ENCODE measurements at places on chromosomes 3 and 15.

- DNase-seq = no peak
These were observed 35.5 kb downstream of the LEO1 start for GRCh38 chr15:51936105-51936478.

GRCh38 chr3:12966847-12967605 is 106.2 kb downstream of the IQSEC1 start:
- DNase-seq = no peak

GRCh38 chr3:154188846-154189245 is 67.7 kb downstream of the ARHGEF26 start:
- DNase-seq = no peak

- DNase-seq = no peak
These were observed 427.0 kb upstream of the RBMS3 start for GRCh38 chr3:28853830-28854229.

DNA sequence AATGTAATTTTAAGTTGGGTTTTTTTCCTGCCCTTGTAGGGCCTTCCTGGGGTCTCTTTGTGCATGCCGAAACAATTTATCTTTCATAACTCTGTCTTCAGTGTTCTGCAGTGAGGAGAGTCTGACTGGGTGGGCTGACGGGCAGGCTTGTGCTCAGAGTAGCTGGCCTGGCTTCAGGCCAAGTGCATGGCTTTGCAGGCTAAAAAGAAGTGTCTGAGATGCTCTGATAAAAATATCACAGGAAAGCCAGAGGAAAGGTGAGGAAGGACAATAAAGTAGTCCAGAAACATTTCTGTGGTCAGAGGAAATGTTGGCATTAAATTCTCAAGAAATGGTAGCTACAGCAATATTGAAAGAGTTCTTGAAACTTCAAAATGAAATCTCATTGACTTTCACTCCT is 25.5 kb downstream of the ST3GAL6 start:
- DNase-seq = no peak

- no peak for DNase-seq
These were observed 13.5 kb downstream of the PPP4R2 start for GRCh38 chr3:73010158-73010557.

DNA sequence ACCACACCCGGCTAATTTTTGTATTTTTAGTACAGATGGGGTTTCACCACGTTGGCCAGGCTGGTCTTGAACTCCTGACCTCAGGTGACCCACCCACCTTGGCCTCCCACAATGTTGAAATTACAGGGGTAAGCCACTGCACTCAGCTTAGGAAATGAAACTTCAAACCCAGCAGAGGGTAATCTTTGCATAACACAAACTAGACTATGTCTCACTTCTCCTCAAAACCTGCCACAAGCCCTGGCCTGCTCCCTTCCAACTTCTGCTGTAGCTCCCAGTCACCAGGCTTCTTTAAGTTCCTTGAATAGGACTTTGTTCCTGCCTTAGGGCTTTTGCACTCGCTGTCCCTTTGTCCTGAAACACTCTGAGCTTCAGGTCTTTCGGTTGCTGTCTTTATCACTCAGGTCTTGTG is 39.2 kb upstream of the SEMA4B start:
- DNase-seq = no peak

DNA sequence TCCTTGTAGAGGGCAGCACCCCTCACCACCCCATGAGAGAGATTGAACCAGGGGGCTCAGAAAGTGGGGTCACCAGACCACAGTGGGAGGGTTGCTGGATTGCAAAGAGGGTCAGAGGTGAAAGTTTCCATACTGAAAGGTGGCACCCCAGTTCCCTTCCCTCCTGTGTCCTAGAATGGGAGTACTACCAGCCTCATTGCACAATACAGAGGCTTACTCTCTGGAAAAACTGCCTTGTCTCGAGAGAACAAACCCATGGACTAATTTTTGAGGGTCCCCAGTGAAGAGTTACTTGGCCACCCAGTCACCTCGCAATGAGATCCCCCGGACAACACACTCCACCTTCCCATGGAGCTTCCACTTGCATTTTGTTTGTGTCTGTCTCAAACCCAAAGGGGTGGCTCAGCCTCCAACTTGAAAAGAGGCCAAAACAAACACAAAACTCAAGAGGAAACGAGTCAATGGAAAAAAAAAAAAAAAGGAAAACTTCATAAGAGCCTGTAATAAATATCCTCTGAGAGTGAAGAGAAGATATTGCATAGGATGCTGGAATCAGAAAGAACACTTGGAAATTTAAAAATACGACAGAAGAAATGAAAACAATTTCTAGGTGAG is 18.6 kb downstream of the MESP2 start:
- no peak for DNase-seq

GRCh38 chr15:99992611-99993231 is 259.5 kb upstream of the LYSMD4 start:
- DNase-seq = no peak

DNA sequence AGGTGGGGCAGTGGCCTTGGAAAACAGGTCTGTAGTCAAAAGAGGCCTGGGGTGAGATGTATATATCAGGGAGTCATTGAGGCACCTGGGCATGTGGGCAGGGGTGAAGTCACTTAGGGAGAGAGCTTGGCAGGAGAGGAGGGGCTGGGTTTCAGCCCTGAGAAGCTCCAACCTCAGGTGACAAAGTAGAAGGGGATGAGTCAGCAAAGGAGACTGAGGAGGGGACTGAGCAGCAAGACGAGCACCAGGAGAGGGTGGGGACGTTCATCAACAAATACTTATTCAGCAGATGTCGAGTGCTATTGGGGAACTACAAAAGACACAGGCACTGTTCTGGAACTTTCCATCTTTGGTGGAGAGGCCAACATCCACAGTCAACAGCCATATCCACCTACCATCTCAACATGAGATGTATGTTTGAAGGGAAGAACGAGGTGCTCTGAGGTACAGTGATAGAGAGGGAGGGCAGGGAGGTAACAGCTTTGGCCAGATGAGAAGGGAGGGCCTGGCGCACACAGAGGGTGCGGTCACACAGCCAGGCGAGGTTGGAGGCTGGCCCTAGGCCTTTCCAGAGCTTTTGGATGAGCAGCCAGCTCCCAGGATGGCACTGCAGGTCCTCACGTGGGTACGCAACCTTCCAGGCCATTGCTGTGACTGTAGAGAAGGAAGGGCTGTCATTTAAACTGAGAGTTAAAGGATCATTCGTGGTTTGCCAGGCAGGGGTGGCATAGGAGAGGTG is 45.7 kb downstream of the GLDN start:
- no peak for DNase-seq
